Testis (tissue), 5 donors: ENCODE measurements at places on chromosomes 12 and 14. TPM values are rescaled to one million over a fixed set of nuclear protein-coding genes. Genes with fewer than 3 reads are reported as not detected.

The RNFT2 gene
- 9.0 TPM for total RNA-seq

The SIX6 gene
- total RNA-seq: 0.39 TPM

The TMPRSS12 gene
- total RNA-seq: 8.9 TPM

The WNT5B gene
- 4.6 TPM for total RNA-seq

The ETFBKMT gene
- 7.3 TPM for total RNA-seq

The P2RX2 gene
- total RNA-seq: 2.7 TPM

The HOXC9 gene
- 7.8 TPM for total RNA-seq

The SPIC gene
- not detected for total RNA-seq

The RPS6KL1 gene
- total RNA-seq: 22.5 TPM

The GPRC5D gene
- 4.0 TPM for total RNA-seq

The PLCZ1 gene
- total RNA-seq: 13.4 TPM

The CLEC7A gene
- 4.4 TPM for total RNA-seq

The CTSG gene
- total RNA-seq: not detected

The SLC38A4 gene
- total RNA-seq: 1.3 TPM

DNA sequence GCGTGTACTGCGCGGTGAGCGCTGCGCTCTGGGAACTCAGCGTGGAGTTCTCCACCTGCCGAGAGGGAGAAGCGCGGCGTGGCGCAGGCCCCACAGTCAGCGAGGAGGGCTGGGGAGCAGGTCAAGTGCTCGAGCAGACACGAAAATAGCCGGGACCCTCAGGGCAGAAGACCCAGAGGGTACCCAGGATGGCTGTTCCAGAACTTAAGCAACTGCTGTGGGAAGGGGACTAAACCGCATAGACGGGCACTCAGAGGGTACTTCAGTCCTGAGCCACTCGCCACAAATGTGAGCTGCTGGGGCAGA is 59.4 kb upstream of the GPR68 start:
- H3K36me3 ChIP-seq: no peaks in the 10 kb centered on the region
- no peak overlapping the region for H3K4me3 ChIP-seq
- H3K27me3 ChIP-seq: no peaks in the 10 kb centered on the region
- no peaks in the 10 kb centered on the region for H3K4me1 ChIP-seq

GRCh38 chr12:5294274-5295070 is 137.4 kb upstream of the NTF3 start:
- no peak overlapping the region for H3K27ac ChIP-seq
- DNase-seq: no peak
- no peak overlapping the region for H3K4me3 ChIP-seq
- H3K36me3 ChIP-seq: no peaks in the 10 kb centered on the region

GRCh38 chr14:69300601-69301221 is 40.8 kb downstream of the GALNT16 start:
- no peaks in the 10 kb centered on the region for H3K27me3 ChIP-seq
- DNase-seq: no peak
- peaks cover 9% of the 10 kb centered on the region for H3K4me1 ChIP-seq
- H3K36me3 ChIP-seq: no peaks in the 10 kb centered on the region
- H3K27ac ChIP-seq: no peak overlapping the region

- peaks cover 10% of the 10 kb centered on the region for H3K4me1 ChIP-seq
- DNase-seq: peak; percentile 72
- no peaks in the 10 kb centered on the region for H3K36me3 ChIP-seq
These were observed 10.2 kb upstream of the BHLHE41 start for GRCh38 chr12:26135010-26135420.

- H3K4me1 ChIP-seq: no peaks in the 10 kb centered on the region
- no peak for DNase-seq
- H3K36me3 ChIP-seq: no peaks in the 10 kb centered on the region
- H3K4me3 ChIP-seq: no peak overlapping the region
- H3K27ac ChIP-seq: no peak overlapping the region
These were observed 842.8 kb downstream of the VRK1 start for GRCh38 chr14:97640031-97640430.

- H3K4me3 ChIP-seq: no peak overlapping the region
- H3K4me1 ChIP-seq: no peaks in the 10 kb centered on the region
- no peak for DNase-seq
These were observed 488.5 kb upstream of the TBX3 start for GRCh38 chr12:115172521-115172920.

DNA sequence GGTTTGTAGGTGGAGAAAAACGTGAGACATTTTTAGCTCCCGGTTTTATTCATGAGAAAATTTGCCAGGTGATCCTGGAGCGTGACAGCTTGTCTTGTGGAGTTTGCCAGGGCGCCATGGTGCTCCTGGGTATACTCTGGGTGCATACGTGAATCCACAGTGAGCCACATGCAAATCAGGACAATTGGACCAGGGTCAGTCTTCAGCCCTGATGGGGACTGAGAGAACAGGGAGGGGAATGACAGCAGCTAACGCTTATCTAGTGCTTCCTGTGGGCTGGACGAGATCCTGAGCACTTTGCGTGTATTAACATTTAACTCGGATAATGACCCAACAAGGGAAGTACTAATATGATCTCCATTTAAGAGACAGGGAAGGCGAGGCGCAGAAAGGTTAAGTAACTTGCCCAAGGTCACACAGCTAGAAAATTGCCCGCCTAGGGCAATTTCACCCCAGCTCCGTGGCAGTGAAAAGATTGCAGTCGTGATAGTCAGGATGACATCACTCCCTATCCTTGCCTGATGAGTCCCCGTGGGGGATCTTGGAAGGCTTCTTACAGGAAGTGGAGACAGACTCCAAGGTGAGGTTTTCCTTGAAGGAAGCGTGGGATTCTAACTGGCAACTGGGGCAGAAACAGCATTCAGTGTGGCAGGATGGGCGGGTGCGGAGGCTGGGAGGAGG is 118.4 kb upstream of the NCOR2 start:
- H3K4me3 ChIP-seq: no peak overlapping the region
- H3K27ac ChIP-seq: no peak overlapping the region
- H3K4me1 ChIP-seq: peaks cover 42% of the 10 kb centered on the region
- no peak for DNase-seq
- no peaks in the 10 kb centered on the region for H3K27me3 ChIP-seq
- H3K36me3 ChIP-seq: no peaks in the 10 kb centered on the region

- peaks cover 4% of the 10 kb centered on the region for H3K4me1 ChIP-seq
- no peak overlapping the region for H3K27ac ChIP-seq
- H3K4me3 ChIP-seq: no peak overlapping the region
- H3K27me3 ChIP-seq: no peaks in the 10 kb centered on the region
- no peaks in the 10 kb centered on the region for H3K36me3 ChIP-seq
- DNase-seq: no peak
These were observed 13.9 kb downstream of the PPP1R36 start for GRCh38 chr14:64563696-64564095.

GRCh38 chr12:60333461-60333860 is 737.6 kb downstream of the SLC16A7 start:
- H3K4me1 ChIP-seq: no peaks in the 10 kb centered on the region
- H3K27ac ChIP-seq: no peak overlapping the region
- no peaks in the 10 kb centered on the region for H3K36me3 ChIP-seq
- no peak overlapping the region for H3K4me3 ChIP-seq
- H3K27me3 ChIP-seq: no peaks in the 10 kb centered on the region

DNA sequence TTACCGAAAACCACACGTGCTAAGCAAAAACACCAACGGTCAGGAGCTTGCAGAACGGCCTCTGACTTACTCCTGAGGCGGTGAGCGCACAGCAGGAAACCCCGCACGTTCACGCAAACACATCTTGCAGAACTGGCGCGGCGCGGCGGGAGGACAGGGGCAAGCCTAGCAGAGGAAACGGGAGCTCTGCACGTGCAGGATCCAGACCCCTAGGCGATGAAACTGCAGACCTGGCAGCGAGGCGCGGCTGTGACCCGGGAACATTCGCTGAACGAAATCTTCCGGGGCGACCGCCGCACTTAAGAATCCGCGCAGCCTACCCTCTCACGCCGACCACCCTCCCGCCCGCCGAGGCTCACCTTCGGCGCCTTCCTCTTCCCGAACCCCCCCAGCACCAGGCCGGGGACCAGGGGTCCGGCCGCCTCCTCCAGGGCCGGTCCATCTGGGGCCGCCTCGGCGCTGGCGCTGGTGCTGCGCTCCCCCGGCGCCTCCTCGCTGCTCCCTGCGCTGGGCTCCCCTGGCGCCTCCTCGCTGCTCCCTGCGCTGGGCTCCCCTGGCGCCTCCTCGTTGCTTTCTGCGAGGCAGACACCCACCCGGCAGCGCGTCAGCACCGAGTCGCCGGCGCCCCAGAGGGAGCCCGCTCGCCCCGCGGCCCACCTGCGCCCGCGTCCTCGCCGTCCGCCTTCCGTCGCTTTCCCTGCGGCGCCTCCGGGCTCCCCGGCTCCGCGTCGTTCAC is 615 bp downstream of the DDX51 start:
- H3K36me3 ChIP-seq: no peaks in the 10 kb centered on the region
- peaks cover 17% of the 10 kb centered on the region for H3K4me1 ChIP-seq
- H3K27me3 ChIP-seq: no peaks in the 10 kb centered on the region
- H3K27ac ChIP-seq: no peak overlapping the region

DNA sequence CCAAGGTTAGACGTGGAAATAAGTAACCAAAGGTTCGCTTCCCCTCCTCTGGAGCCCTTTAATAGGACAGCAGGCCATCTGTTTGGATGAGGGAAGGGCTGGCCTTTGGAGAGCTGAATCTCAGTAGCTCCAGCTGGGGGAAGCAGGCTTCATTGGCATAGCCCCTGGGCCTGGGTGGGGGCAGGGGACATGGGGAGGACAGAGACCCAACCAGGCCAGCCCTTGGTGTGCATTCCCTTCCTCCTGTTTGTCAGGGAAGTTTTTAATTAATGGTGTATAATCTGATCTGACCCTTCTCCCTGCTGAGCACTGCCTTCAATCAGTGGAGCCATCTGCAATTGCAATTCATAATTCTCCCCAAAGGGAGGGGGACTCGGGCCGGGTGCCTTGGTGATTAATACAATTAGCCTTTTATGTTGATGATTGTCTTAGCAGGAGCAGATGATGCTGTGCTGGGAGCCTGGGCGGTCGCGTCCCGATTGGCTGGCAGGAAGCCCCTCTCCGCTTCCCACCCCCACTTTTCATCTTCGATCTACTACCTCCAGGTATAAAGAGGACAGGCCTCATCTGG is 6.4 kb downstream of the AQP6 start:
- no peak overlapping the region for H3K4me3 ChIP-seq
- H3K36me3 ChIP-seq: no peaks in the 10 kb centered on the region
- no peak overlapping the region for H3K27ac ChIP-seq
- DNase-seq: no peak

- no peaks in the 10 kb centered on the region for H3K27me3 ChIP-seq
- H3K4me3 ChIP-seq: no peak overlapping the region
- H3K27ac ChIP-seq: no peak overlapping the region
- H3K4me1 ChIP-seq: no peaks in the 10 kb centered on the region
These were observed 21.6 kb downstream of the C12orf71 start for GRCh38 chr12:27060740-27061139.

GRCh38 chr14:105445290-105445689 is 25.7 kb downstream of the MTA1 start:
- no peak for DNase-seq
- no peak overlapping the region for H3K4me3 ChIP-seq
- H3K36me3 ChIP-seq: no peaks in the 10 kb centered on the region
- H3K27me3 ChIP-seq: no peaks in the 10 kb centered on the region

DNA sequence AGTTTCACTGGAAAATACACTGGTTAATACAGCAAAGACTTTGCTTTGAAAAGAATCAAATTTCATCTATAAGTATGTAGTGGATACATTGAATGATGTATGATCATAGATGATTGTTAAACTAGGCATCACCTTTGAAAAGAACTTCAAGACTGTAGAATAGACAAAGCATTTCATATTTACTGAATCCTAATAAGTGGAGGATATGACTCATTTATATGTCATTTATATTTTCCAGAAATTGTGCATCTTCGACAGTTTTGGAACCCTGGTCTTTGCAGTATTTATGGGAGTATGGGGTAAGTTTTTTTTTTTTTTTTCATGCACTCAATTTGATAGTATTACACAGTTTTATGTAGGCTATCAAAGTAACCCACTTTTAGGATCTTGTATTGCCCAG is 161.9 kb downstream of the ANO6 start:
- no peaks in the 10 kb centered on the region for H3K36me3 ChIP-seq
- H3K4me3 ChIP-seq: no peak overlapping the region
- DNase-seq: no peak
- no peak overlapping the region for H3K27ac ChIP-seq

- H3K4me1 ChIP-seq: no peaks in the 10 kb centered on the region
- no peak overlapping the region for H3K27ac ChIP-seq
- no peaks in the 10 kb centered on the region for H3K36me3 ChIP-seq
- no peaks in the 10 kb centered on the region for H3K27me3 ChIP-seq
- DNase-seq: no peak
These were observed 496.2 kb downstream of the EGLN3 start for GRCh38 chr14:33454707-33455106.

- no peaks in the 10 kb centered on the region for H3K27me3 ChIP-seq
- no peaks in the 10 kb centered on the region for H3K36me3 ChIP-seq
- H3K4me1 ChIP-seq: peaks cover 5% of the 10 kb centered on the region
- no peak overlapping the region for H3K4me3 ChIP-seq
These were observed 34.2 kb downstream of the CCDC88C start for GRCh38 chr14:91383439-91383838.

DNA sequence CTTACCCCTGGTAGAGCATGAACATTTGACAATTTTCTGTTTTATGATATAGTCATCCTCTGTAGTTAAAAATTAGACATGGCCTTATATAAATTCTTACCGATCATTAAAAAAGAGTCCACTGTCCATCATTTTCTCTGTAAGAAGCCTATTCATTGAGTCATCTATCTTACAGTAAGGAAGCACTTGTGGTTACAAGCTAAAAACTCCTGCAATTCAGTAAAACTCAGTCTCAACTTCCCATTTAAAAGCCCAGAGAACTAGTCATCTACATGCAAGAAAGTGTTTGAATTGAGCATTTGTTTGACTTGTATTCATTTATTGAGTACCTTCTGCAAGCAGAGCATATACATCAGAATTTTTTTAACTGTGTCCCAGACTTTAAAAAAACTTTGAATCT is 63.3 kb downstream of the GTF2A1 start:
- no peak overlapping the region for H3K4me3 ChIP-seq
- H3K4me1 ChIP-seq: no peaks in the 10 kb centered on the region
- no peak for DNase-seq
- no peaks in the 10 kb centered on the region for H3K36me3 ChIP-seq
- no peak overlapping the region for H3K27ac ChIP-seq

DNA sequence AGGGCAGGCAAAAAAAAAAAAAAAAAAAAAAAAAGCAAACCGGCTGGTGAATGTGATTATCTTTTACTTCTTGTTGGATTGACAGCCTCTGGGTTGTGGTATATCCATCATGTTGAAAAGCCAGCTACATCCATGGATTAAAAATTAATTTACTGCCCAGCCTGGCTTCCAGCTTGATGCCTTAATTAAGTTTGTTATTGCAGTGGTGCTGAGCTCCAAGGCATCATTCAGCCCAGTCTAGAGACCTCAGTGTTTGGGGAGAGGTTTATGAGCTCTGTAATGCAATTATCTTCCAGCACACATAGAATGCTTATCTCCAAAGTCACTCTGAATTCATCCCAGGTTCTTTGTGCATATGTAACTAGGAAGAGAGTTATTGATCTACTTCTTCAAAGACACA is 114.8 kb downstream of the RIMBP2 start:
- no peaks in the 10 kb centered on the region for H3K4me1 ChIP-seq
- no peaks in the 10 kb centered on the region for H3K36me3 ChIP-seq
- H3K27me3 ChIP-seq: no peaks in the 10 kb centered on the region
- H3K4me3 ChIP-seq: no peak overlapping the region
- no peak for DNase-seq
- no peak overlapping the region for H3K27ac ChIP-seq

GRCh38 chr12:94207849-94208621 is 59.7 kb downstream of the PLXNC1 start:
- peaks cover 65% of the 10 kb centered on the region for H3K4me1 ChIP-seq
- H3K4me3 ChIP-seq: no peak overlapping the region
- H3K27ac ChIP-seq: peak overlapping the region; percentile 40
- DNase-seq: no peak
- H3K27me3 ChIP-seq: no peaks in the 10 kb centered on the region
- no peaks in the 10 kb centered on the region for H3K36me3 ChIP-seq

- no peaks in the 10 kb centered on the region for H3K27me3 ChIP-seq
- no peaks in the 10 kb centered on the region for H3K4me1 ChIP-seq
- peak; percentile 17 for DNase-seq
- H3K36me3 ChIP-seq: no peaks in the 10 kb centered on the region
- peak overlapping the region; percentile 72 for H3K27ac ChIP-seq
- H3K4me3 ChIP-seq: peak overlapping the region; percentile 75
These were observed 1.6 kb downstream of the SIX4 start for GRCh38 chr14:60722357-60723115.
